ENCODE measurements at places on chromosomes 6 and 20.
A peak's percentile ranks its signal among the peaks of the same experiment; 100 is the strongest.

DNA sequence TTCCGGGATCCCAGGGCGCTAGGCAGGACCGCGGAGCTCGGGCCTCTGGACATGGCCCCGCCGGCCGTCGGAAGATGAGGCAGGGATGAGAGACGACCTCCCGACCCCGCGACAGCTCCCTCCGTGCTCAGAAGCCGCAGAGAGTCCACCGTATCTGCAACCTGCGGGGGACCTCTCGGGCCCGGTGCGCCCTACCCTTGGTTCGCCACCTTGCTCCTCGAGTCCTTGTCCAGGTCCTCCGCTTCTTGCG, 301 bp downstream of the PPP1R3D start:
- peak; percentile 82 for DNase-seq

- DNase-seq: no peak
Observed at GRCh38 chr6:13146442-13146841, 181.9 kb downstream of the TBC1D7 start.

GRCh38 chr6:69128411-69128810, 493.3 kb downstream of the ADGRB3 start:
- no peak for DNase-seq

- peak; percentile 86 for DNase-seq
Observed at GRCh38 chr6:17600527-17601385, 654 bp downstream of the FAM8A1 start.

GRCh38 chr6:139135578-139136545, 982 bp downstream of the HECA start:
- peak; percentile 92 for DNase-seq

- DNase-seq: no peak
Observed at GRCh38 chr6:45094831-45095230, 233.3 kb upstream of the RUNX2 start.

- no peak for DNase-seq
Observed at GRCh38 chr6:122429323-122429722, 29.9 kb downstream of the HSF2 start.

DNA sequence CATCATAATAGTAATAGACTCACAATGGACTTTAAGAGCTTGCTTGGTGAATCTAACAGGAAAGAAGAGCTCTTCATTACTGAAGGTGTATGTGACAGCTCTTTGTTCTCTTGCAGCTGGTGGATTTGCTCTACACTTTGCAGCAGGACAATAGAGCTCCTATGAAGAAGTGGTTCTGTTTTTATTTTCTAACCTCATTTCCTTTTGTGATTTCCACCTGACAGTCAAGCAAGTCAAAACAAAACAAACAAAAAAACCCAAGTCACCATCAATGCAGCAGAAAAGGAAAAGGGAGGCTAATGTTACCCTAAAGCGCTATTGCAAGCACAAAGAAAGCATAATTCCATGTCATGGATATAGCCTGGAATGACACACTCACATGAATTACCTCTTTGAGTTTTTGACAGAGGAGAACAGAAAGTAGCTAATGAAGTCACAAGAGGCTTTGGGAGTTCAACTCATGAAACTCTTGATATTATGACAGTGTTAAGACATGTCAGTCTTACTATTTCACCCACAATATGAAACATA, 1188.1 kb downstream of the EPHA7 start:
- DNase-seq: no peak

DNA sequence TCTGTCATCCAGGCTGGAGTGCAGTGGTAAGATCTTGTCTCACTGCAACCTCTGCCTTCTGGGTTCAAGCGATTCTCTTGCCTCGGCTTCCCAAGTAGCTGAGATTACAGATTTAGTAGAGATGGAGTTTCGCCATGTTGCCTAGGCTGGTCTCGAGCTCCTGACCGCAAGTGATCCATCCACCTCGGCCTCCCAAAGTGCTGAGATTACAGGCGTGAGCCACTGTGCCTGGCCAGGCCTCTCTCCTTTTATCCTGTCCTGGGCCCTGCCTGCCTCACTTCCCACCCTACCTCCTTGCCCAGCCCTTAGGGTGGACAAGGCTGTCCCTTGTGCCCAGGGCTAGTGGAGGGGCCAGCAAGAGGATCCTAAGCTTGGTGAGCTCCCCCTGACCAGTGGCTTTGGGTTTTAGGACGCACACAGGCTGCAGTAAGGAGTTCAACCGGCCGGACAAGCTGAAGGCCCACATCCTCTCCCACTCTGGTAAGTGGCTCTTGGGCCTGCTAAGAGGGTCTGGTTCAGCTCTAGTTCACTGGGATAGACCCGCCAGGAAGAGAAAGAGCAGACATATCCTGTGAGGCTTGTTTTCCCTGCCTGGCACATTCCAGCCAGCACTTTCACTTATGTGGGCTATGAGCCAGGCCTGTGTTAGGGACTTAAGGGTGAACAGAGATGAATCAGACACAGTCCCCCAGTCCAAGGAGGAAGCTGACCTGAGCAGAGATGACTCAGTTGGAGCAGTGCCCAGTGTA, 21.9 kb upstream of the CHMP4B start:
- DNase-seq: no peak
